ENCODE measurements at places on chromosomes 12 and 14. TPM values are rescaled to one million over a fixed set of nuclear protein-coding genes. Genes with fewer than 3 reads are reported as not detected.

NPAS3 gene
- 2.6 TPM for total RNA-seq

GRCh38 chr14:64856529-64857445, 22.9 kb downstream of the SPTB start:
- H3K4me3 ChIP-seq = no peak overlapping the region
- no peaks in the 10 kb centered on the region for H3K36me3 ChIP-seq
- H3K27me3 ChIP-seq = peaks cover 45% of the 10 kb centered on the region
- H3K27ac ChIP-seq = no peak overlapping the region
- no peaks in the 10 kb centered on the region for H3K4me1 ChIP-seq

DNA sequence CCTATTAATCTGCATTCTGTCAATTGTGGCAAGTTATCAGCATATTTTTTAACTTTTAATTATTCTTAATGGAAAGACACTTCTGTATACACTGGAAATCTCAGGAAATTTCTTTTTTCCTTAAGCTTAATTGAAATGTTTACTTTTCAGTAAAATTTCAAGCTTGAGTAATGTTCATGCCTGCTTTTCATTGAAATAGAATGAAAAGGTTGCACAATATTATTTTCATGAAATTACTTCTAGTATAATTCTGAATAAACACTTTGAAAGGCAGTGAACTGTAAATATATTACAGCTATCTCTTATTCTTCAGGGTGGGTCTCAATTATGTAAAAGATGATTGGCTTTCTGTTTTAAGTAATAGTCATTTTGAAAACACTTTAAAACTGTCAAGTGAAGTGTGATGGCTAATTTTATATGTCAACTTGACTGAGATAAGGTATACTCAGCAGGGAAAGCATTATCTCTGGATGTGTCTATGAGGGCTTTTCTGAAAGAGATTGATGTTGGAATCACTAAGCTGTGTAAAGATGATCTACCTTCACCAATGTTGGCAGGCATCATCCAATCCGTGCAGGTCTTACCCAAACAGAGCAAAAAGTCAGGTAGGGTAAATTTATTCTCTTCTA, 29.9 kb downstream of the CLEC2D start:
- H3K27ac ChIP-seq = no peak overlapping the region
- H3K4me1 ChIP-seq = no peaks in the 10 kb centered on the region
- no peaks in the 10 kb centered on the region for H3K36me3 ChIP-seq
- DNase-seq = no peak

DNA sequence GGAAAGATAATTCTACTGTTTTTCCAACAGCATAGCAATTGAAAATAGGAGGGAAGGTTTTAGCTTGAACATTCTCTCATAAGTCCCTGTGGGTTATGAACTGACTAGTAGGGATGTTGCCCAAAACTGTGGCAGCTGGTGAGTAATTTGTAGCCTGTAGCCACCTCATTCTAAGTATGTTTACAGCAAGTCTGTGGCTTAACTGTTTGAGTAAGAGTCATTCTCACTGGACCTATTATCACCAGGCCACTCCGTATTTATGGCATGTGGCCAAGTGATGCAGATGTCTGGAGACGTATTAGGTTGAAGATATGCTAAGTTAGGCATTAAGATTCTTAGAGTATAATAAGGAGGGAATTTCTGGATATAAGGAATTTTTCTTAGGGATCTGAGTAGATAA, 458.3 kb downstream of the ETNK1 start:
- no peaks in the 10 kb centered on the region for H3K36me3 ChIP-seq
- H3K27ac ChIP-seq = no peak overlapping the region
- peak; percentile 98 for DNase-seq
- peaks cover 15% of the 10 kb centered on the region for H3K4me1 ChIP-seq
- no peak overlapping the region for H3K4me3 ChIP-seq

DNA sequence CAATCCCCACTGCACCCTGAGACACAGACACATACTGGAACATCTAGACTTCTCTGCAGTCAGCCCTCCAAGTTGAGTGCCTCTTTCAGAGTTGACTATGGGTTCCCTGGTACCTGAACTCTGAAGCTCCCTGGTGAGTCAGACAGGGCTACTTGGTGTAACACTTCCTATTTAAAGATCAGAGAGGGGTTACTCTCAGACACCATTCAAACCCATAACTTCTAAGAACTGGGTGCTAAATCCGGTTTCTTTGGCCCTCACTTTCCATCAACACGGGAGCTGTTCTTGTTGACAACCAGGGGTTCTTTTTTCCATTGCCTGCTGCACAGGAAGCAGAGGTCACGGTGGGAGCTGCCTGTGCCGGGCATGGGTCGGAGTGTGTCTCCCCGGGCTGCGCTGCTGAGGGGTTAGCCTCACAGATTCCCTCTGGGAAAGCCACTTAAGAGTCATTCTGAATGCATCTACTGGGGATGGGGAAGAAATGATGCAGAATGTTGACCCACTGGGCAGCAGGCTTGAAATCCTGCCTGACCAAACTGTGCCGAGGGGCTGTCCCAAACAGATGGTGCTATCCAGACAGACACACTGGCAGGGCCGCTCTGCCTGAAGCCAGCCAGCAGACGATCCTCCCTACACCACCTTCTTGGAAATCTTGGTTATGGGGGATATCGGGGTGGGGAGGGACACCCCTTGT, 74.1 kb downstream of the PITPNM2 start:
- H3K4me1 ChIP-seq = peaks cover 11% of the 10 kb centered on the region
- H3K27ac ChIP-seq = no peak overlapping the region
- DNase-seq = no peak
- peaks cover 16% of the 10 kb centered on the region for H3K27me3 ChIP-seq
- H3K4me3 ChIP-seq = no peak overlapping the region
- no peaks in the 10 kb centered on the region for H3K36me3 ChIP-seq

DNA sequence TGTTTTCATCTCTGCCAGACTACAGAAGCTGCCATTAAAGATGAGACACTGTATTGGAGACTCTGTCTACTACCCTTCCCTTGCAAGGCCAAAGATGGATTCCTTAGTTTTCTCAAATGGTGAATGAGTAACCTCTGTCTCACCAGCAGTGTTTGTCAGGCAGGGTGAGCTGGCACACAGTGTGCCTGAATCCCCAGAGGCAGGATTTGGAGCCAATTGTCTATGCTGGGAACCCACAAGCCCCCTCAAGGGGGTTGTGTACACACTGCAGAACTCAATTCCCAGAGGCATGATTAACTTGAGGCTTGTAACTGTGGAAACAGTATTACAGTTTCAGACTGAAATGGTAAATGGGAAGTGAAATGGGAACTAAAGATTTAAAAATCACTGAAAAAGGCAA, 136.8 kb upstream of the PTPRB start:
- no peak for DNase-seq
- no peak overlapping the region for H3K27ac ChIP-seq
- no peaks in the 10 kb centered on the region for H3K36me3 ChIP-seq
- no peaks in the 10 kb centered on the region for H3K27me3 ChIP-seq
- H3K4me1 ChIP-seq = no peaks in the 10 kb centered on the region

GRCh38 chr14:81337073-81337472, 63.1 kb downstream of the STON2 start:
- no peaks in the 10 kb centered on the region for H3K4me1 ChIP-seq
- H3K27ac ChIP-seq = no peak overlapping the region
- H3K27me3 ChIP-seq = no peaks in the 10 kb centered on the region

DNA sequence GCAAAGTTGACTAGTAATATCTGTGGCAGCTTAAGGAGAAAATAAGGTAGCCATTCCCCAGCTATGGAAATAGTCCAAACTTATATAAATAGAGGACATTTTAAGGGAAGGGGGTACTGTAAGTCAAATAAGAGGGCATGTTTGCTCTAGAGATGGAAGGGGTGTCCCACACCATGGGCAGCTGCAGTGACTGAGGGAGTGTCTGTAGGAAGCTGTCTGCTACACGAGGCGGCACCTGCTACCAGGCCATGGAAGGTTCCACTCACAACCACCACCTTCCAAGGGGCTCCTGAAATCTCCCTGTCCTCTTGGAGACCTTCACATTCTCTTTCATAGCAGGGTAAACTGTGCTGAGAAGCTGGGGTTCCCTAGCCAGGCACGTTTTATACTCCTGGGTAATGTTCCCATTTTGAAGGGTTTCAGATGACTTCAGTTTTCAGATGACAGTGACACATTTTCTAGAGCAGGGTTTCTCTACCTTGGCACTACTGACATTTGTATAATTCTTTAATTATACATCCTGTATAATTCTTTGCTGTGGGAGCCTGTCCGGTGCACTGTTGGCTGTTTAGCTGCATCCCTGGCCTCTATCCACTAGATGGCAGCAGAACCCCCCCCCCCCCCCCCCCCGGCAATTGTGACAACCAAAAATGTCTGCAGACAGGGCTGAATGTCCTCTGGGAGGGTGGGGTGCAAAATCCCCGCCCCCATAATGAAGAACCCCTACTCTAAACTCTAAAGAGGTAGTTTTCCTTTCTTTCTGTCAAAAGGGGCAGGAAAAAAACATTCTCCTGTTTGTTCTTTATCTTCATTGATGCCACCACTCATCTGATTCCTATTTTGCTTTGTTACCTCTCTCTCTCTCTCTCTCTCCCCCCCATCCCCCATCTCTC, 11.6 kb upstream of the SMCO2 start:
- H3K36me3 ChIP-seq = no peaks in the 10 kb centered on the region
- no peak overlapping the region for H3K27ac ChIP-seq
- no peak for DNase-seq
- H3K4me3 ChIP-seq = no peak overlapping the region
- H3K27me3 ChIP-seq = no peaks in the 10 kb centered on the region
- peaks cover 9% of the 10 kb centered on the region for H3K4me1 ChIP-seq

All from astrocyte (in vitro differentiated cells and primary cell).